Activated CD8-positive, alpha-beta memory T cell treated with anti-CD3 and anti-CD28 coated beads, Interleukin-2, amount 10 ng/mL, durations not matched to agents 7 days and 5 days (primary cell): ENCODE measurements at places on chromosomes 16 and 17.

DNA sequence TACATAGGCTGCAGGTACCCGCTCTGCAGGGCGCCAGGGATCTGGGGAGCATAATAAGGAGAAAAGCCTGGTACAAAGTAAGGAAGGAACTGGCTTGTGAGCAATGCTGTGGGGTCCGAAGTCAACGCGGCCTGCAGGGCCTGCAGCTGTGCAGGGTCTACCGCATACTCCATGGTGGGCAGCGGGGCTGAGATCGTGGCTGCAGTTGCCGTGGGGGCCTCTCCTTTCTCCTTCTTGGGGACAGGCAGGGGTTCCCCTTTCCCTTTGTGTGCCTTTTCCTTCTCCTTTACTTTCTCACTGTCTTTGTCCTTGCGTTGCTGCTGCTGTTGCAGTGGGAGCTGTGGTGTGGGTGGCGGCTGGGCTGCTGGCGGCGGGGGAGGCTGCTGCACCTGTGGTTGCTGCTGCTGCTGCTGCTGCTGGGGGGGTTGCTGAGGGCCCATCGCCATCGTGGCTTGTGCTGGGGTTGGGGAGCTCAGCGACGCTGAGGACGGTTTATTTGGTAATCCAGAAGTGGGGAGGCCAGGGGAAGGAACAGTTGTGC is 259.6 kb downstream of the ZFHX3 start:
- DNase-seq: no peak

DNA sequence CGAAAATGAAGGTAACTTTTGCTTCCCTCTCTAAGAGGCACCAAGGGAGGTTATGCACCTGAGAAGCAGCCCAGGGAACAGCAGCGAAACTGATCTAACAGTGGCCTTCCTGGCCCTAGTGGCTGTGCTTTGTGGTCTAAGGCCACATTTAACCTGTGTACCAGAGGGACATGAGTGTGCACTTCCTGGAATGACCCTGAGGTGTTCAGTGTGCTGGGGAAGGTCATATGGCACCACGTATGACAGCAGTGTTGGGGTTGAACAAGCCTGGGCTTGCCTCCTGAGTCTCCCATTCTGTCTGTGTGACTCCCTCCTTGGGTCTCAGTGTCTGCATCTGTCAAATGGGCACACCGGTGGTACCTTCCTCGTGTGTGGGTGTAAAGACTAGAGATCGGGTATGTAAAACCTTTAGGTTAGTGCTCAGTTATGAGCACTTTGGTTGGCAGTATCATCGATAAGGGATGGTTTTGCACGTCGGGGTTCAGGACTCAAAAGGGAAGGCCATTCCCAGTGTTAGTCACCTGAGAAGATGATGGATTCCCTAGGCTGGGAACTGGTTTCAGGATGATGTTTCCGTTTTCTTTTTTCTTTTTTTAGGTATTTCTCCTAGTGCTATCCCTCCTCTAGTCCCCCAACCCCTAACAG is 31.9 kb downstream of the PLCG2 start:
- peak; percentile 66 for DNase-seq

DNA sequence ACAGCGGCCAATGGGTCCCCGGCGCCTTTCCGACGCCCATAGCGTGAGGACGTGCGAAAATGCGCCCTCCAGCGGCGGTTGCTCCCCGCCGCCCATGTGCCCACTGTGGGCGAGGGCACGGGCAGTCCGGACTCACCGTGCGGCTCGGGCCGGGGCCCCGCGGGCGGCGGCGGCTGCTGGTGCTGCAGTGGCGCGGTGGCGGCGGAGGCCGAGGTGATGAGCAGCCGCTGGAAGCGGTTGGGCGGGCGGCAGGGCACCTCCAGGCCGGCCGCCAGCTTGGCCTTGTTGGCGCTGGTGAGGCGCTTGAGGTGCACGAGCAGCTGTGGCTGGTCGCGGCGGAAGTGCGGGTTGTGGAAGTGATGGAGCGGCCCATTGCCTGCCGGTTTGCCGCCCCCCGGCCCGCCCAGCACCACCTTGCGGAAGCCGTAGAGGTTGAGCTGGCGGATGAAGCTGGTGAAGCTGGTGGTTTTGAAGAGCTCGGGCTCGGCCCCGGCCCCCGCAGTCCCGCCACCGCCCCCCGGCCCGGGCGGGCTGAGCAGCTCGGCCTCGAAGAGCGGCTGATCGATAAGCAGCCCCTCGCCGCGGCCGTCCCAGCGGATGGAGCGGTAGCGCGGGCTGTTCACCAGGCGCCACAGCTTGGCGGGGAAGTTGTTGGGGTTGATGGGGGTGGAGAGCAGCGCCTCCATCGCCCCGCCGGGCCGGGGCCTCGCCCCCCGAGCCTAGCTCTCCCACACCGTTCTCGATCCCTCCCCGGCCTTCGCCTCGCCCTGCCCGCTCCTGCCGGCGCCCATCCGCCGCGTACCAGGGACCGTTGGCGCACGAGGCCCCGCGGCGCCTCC is at the start of gene HSF5:
Gene HSF5 (minus strand): TSS at position 820 of the 839 bp plus-strand sequence. CDS start 134 bp downstream, at position 686.
- peak; percentile 77 for DNase-seq

DNA sequence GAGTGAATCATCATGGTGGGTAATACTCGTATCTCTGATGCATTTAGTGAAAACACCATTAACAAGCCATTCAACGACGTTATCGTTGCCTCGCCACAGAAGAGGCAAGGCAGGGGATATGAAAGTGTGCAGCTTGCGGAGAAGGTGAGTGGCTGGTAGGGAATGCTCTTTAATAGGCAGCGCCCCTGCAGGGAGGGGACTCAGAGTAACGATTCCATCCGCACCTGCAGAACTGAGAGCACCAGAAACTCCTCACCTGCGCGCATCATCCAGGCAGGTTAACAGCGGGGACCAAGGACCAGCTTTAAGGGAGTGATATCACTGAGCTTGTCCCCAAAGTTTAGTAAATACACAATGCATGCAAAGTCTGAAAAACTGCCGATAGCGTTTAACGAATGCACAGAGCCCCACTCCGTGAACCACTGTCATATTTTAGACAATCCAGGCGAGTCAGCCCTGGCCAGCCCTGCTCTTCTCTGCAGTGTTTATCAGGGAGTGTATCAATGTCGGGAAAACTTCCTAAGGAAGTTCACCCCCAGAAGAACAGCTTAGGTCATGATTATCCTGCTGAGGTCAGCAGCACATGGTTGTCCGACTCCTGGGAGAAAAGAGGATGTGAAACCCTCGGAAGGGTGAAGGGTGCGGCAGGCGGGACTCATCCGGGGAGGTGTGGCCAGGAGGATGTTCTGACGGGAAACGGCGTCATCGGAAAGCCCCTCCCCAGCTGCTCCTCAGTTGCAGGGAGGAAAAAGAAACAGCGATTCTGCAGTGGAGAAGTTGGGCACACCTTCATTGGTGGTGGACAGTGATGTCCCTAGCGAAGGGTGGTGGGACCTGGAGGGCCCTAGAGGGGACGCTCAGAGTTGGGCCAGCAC is 68.5 kb upstream of the DNAH17 start:
- DNase-seq: peak; percentile 69

DNA sequence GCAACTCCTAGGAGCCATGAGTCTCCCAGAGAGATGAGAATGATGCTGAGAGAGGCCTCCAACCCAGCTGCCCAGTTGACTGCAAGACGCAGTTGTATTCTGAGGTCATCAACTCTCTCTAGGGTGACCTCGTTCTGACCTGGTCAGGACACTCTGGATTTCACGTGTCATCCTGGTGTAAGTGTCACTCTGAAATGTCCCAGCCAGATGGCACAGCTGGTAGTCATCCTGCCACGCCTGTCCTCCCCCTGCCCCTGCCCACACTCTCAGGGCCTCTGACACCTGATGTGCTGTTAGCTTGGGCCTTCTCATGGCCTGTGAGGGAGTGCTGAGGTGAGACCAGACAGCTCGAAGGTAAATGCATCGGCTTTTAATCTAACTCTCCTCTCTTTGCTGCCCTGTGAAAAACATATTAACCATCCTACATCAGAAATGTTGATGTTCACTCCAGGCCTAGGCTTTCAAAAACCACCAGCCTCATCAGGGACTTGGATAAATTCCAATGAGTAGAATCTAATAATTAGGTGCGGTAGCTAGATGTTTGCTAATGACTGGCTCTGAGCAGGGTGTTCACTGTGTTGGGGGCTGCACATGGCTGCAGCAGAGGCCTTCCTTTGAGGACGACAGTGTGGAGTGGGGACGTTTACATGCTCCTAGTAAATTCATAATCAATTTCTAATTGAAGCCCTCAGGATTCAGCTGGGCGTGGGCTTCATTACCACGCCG is 13.8 kb downstream of the MLYCD start:
- no peak for DNase-seq

GRCh38 chr17:72249441-72249840 is 128.6 kb downstream of the SOX9 start:
- DNase-seq: no peak

- DNase-seq: no peak
These were observed 2.2 kb downstream of the TMEM235 start for GRCh38 chr17:78233678-78234077.

DNA sequence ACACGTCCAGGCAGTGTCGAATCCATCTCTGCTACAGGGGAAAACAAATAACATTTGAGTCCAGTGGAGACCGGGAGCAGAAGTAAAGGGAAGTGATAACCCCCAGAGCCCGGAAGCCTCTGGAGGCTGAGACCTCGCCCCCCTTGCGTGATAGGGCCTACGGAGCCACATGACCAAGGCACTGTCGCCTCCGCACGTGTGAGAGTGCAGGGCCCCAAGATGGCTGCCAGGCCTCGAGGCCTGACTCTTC is 7.2 kb upstream of the CD68 start:
- DNase-seq: no peak

DNA sequence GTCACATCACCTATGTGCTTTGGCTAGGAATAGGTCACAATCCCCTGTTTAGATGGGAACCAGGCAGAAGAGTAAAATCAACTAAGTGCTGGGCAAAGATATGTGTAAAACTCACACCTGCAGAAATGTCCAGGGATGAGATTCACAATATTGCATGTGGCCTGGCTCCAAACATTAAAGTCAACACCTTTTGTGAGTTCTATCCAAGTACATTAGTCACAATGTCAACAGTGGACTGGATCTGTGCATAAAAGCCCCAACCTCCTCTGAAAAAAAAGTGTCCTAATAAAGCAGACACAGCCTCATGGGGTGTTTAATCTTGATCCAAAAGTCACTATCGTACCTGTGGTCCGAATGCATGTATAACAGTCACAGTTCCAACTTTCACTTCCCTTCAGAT is 1990.3 kb downstream of the TP53TG3F start:
- no peak for DNase-seq

DNA sequence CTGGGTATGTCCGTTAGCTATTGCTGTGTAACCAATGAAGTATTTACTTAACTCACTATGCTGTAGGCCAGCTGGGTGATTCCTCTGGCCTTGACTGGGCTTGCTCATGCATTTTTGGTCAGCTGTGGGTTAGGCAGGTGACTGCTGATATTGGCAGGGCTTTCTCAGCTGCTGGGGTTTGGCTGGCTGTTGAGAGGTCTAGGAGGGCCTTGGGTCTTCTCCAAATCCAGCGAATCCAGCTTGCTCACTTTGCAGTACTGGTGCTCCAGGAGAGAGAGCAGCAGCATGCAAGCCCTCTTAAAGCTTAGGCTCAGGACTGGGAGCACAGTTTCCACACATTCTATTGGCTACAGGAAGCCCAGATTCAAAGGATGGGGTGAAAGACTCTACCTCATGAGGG is 270.1 kb downstream of the PHKB start:
- DNase-seq: no peak

DNA sequence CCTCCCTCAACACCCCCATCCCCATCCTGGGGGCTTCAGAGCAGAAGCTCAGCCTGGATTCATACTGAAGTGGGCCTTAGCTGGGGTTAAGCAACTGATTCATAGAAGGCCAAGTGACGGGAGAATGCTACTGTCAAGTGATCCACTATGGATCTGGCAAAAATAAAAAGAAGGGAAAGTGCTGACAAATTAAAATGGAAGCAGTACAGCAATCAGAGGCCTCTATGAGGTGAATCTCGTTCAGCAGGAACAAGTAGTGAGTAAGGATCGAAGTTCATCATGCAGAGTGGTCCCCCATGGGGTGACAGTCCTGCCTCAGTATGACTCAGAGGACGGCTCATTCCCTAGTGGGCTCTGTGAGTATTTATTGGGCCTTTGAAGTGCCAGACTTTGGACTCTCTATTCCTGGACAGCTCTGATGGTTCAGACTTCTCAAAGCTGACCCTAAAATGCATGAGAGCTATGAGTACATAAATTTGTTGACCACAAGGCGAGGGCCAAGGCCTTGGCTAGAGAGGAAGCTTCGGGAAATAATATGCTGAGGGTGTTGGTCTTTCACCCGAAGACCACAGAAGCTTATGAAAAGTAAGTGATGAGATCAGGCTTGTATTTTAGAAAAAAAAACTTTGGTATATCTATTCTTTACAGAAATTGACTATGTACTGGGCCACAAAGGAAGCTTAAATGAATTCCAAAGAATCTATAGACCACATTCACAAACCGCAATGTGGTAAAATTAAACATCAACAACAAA is 5.3 kb upstream of the NSMCE1 start:
- DNase-seq: peak; percentile 68

DNA sequence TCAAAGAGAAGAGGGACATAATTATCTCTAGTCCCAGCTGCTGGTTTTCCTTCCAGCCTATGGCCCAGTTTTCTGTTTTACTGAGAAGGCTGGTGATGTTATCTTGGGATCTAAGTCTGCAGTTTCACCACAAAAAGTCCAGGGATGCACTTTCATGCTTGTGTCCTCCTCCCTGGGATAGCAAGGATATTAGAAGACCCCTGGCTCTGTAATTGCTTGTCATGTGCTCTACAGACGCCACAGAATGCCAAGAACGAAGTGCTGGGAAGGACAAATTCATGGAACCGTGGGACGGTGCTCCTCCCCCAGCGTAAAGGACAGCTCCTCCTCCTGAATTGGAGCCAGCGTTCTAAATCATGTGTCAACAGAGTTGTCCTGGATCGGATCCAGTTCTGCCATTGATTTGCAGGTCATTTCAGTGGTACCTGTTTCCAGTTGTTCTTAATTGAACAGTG is 8.6 kb downstream of the MAPT start:
- no peak for DNase-seq

DNA sequence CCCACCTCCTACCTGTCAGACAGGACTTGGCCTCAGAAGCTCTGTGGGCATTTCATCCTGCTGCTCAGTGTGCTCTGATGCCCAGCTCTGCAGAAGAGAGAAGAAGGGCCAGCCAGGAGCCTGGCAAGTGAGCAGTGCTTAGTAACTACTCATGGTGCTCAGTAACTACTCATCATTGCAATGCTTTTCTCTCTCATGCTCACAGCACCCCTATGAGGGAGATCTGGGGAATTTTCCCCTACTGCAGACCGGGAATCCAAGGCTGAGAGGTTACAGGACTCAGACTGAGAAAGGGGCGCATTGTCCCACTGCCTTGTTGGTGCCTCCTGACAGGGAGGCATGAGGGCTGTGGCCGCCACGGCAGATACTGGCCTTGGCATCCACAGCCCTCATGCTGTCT is 261.1 kb downstream of the C16orf95 start:
- no peak for DNase-seq

GRCh38 chr16:878072-878784 is 77.7 kb upstream of the GNG13 start:
- DNase-seq: peak; percentile 47
